Left renal pelvis (tissue), 4 donors: ENCODE measurements at places on chromosomes 4 and X.

DNA sequence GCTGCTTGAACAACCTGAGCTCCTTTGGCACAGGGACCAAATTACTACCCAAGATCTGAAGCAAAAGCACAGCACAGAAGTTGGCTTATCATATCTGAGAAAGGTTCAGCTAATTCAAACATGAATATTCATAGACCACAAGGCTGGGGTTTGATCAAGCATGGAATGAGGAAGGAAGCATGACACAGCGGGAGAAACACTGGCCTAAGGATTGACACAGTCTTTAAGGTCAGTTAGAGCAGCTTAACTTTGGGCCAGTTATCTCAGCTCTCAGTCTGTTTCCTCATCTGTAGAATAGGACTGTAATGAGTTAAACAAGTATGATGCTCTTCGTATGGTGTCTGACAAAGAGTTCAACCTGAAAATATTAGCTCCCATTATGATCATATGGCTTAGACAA lies 88.5 kb upstream of the CBR4 start:
- no peak for DNase-seq

GRCh38 chr4:24094726-24095125 lies 204.9 kb upstream of the PPARGC1A start:
- DNase-seq = no peak

- DNase-seq = no peak
Measured at GRCh38 chrX:136468391-136469103, 19.2 kb upstream of the BRS3 start.

DNA sequence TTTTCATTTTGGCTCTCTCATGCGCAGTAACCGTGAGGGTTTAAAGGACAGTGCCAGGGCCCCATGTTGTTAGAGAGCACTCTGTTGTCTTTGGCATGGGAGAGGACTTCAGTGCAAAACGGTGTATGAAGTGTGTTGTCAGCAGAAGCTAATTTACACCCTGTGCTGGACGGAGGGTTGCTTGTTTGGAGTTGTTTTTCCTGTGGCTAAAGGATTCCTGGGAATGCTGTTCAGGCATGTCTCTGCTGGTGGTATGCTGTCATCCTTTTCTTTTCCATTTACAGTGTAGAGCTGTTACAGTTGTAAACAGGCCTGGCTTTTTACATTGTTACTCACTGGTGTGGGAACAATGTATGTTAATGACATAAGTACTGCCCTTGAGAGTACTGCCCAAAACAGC lies 206.3 kb downstream of the CBR4 start:
- no peak for DNase-seq

DNA sequence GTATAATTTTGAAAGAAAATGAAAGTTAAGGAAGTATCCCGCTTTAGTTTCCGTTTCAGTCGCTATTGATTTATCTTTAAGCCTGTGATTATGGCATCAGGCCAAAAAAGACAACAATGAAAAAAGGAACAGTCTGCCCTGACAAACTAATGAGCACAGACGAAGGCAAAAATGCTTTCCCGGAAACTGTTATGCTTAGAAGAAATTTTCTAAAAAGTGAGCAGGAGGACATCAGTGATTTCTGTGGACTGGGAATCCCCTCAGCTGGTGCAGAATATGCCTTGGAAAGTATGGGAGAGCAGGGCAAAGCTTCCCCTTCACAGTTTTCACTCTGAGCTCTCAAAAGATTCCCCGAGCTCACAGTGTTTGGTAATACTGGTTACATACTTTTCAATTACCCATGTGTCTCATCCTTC lies 5.1 kb upstream of the CXCL10 start:
- DNase-seq = no peak

DNA sequence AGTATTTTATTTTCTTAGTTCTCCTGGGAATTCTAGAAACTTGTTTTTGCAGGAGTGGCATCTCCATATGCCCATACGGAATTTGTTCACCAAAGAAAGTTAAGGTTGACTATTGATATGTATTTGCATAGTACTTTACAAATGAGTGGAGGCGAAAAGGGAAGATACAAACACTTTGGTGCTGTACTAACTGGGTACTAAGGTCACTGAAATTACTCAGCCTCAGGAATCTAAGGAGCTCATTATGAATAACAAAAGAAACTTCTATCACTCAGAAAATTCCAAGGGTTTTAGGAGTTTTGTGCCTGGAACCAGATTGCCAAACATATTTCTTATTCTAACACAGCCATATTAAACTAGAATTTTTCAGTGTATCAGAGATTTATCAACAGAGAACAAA lies 27.4 kb upstream of the TMPRSS11B start:
- no peak for DNase-seq

DNA sequence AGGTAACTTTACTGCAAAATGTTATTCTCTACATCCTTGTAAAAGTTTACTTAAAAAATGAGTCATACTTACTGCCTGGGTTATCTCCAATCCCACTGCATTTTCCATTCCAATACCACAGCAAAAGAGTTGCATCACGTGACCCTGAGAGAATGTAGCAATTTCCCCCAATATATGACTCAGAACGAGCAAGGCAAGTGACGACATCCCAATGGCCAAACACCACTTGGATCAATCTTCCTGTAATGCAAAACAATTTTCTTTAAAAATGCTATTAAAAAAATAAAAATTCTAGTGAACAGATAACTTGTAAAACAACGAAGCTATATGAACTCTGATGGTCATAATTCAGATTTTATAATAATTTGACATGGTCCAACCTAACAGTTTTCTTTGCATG lies 224.3 kb downstream of the DCLK2 start:
- DNase-seq = no peak

GRCh38 chr4:10456595-10457254 lies 501 bp downstream of the ZNF518B start:
- DNase-seq = no peak

- no peak for DNase-seq
Measured at GRCh38 chr4:151573474-151573873, 164.5 kb downstream of the FHIP1A start.

- DNase-seq = no peak
Measured at GRCh38 chr4:7361280-7361895, 73.3 kb downstream of the PSAPL1 start.

DNA sequence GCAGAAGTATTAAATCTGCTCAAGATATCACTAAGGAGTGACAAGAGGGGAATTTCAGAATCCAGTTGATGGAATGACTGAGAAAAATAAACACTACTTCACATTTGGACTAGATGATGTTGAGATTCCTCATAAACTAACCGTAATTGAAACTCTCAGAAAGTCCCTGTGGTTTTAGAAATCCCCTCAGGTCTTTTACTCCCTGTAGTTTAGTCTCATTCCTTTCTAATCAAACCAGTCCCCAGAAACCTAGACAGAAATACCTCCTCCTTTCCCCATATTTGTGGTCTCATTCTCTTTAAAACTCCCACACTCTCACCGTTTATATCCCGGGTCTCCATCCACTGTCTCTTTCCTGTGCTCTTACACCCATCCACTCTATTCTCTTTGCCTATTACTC lies 15.0 kb upstream of the TLR1 start:
- no peak for DNase-seq
